ENCODE measurements at places on chromosomes 5 and 9. TPM values are rescaled to one million over a fixed set of nuclear protein-coding genes. Genes with fewer than 3 reads are reported as not detected.

DNA sequence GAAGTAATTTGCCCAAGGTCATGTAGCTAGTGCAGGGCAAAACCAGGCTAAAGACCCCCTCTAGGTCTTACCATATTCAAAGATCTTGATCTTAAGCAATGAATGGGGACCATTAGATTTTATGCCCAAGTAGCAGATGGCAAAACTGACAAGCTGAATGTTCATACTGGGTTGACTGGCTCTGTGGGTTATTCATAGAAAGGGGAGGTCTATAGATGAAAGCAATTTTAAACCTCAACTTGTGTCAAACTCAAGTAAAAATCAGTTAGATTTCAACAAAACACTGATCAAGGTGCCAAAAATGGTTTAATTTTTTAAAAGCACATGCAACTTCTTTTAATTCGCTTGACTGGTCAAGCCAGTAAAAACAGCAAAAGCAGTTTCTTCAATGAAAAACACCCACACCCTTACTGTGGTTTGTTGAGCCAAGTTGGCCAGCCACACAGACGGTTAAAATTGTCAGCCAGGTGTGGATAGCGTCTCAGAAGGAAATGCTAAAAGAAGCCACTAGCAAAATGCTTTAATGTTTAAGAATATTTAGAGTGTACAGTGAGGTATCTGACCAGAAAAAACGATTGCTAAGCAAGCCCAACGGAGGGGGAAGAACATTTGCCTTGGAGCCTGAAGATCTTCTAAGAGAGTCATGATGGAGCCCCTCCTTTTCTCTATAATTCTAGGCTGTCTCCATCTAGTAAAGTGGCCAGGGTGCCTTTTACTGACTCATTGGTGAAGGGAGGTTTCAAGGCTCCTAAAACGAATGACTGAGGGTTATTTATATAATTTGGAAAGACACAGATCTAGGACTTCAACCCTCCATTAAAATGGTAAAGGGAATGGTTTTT, 539.6 kb upstream of the CLINT1 start:
- no peak for DNase-seq

ZNF618 gene
- 29.7 TPM for polyA plus RNA-seq

PCDHGA12 gene
- polyA plus RNA-seq: 3.0 TPM

- DNase-seq: no peak
Observed at GRCh38 chr5:93054424-93055163, 526.4 kb downstream of the NR2F1-AS1 start.

- no peak for DNase-seq
Observed at GRCh38 chr5:77065256-77065655, 21.8 kb downstream of the ZBED3 start.

GRCh38 chr9:35357826-35358225, 132.1 kb upstream of the RUSC2 start:
- DNase-seq: no peak

BAAT gene
- polyA plus RNA-seq: 0.99 TPM

DNA sequence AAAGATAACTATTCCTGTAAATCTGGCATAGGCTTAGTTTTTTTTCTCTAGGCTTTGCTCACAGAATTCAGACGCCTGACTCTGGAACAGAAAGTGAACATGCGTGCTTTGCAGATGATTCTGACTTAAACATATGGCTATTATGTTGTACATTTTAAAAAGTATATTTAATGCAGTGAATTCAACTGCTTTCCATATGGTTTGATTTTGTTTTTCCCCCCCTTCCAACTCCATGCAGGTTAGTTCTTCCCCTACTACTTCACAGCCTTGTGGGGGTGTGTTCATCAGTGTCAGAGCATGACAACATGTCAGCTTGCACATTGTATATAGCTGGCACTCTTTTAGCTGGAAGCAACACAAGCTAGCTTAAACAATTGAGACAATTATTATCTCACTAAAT, 226.8 kb downstream of the TMEM167A start:
- peak; percentile 75 for DNase-seq

CARD6 gene
- 6.7 TPM for polyA plus RNA-seq

WWC1 gene
- 91.8 TPM for polyA plus RNA-seq

- DNase-seq: no peak
Observed at GRCh38 chr5:153775923-153776322, 262.8 kb downstream of the FAM114A2 start.

GRCh38 chr9:81826517-81826906, 101.7 kb upstream of the SPATA31D4 start:
- DNase-seq: peak; percentile 97

GRCh38 chr9:113618836-113619490, 155.4 kb downstream of the RGS3 start:
- DNase-seq: no peak

ANKRD31 gene
- 0.51 TPM for polyA plus RNA-seq

TAF11L10 gene
- not detected for polyA plus RNA-seq

GRCh38 chr9:95316794-95317118, 753 bp downstream of the FANCC start:
- DNase-seq: no peak

- DNase-seq: no peak
Observed at GRCh38 chr5:10335711-10336470, 17.6 kb upstream of the MARCHF6 start.

DNA sequence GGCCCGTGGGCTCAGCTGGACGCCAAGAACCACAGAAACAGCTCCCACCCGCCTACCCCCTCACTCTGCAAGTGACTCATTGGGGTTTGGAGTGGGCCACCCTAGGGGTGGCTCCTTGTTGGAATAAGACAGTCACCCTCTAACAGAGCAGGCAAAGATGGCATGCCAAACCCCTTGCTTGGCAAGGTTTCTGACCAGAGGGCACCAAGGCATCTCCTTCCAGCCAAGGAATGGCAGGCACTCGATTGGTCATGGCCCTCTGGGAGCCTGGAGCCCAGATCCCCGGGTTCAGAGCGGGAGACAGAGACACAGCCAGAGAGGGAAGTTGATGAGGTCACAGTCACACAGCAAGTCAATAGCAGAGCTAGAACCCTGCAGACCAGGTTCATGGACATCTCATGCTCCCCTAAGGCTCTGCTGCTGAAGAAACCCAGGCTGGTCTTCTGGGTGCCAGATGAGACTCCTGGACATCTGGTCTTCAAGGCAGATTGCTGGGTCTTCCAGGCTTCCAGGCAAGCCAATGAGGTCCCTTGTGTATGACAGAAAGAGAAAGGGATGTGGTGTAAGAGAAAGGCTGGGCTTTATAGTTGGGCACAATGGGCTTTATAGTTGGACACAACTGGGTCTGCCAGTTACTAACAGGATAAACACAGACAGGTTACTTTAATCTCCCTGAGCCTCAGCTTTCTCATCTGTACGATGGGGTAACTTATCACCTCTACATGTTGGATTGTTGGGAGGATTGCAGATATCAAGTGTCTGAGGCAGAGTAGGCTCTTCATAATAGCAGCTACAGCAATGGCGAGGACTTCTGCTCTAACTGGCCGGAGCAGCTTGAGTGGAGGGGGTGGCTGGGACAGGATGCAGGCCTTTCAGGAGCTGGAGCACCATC, 23.3 kb upstream of the KIF12 start:
- DNase-seq: no peak

QRFP gene
- polyA plus RNA-seq: 0.25 TPM

POU5F2 gene
- not detected for polyA plus RNA-seq

ADGRD2 gene
- polyA plus RNA-seq: 0.08 TPM

GRCh38 chr5:110262749-110263148, 463.7 kb downstream of the TMEM232 start:
- no peak for DNase-seq

DNA sequence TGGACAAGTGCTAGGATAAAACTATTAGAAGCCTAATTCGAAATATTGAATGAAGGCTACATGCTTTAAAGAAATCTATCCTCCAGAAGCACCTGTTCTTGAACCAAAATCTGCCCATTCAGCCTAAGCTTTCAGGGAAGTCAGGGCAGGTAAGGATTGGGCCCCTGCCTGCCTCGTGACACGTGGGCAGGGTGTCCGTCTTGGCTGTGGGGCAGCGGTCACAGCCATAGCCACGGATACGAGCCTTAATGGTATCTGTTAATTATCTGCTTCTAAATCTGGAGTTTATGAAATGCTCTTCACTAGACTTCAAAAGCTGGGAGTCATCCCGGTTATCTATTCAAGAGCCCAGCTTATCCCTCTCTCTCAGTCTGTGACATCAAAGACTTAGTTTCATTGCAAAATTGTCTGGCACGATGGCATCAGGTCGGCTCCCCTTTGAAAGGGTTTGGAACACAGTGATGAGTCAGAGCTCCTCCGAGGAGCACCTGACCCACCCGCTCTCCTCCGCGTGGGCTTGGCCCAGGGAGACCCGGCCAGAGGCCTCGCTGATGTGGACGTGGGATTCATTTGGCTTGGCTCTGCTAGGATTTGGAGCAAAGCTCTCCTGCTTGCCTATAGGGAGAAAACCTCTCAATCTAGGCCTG, 135.9 kb downstream of the MACROH2A1 start:
- DNase-seq: no peak

DNA sequence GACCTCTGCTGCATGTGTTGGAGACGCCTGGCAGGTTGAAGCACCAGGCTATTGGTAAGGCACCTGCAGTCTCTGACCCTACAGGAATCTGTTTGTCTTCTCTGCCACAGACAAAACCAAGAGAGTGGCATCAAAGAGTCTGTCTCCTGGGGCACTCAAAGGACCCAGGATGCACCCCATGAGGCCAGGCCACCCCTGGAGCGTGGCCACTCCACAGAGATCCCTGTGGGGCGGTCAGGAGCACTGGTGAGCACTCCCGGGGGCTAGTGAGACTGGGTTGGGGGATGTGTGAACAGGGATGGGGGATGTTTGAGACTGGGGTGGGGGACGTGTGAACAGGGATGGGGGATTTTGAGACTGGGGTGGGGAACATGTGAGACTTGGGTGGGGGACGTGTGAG, 240.3 kb downstream of the CACNA1B start:
- no peak for DNase-seq

NME5 gene
- 11.5 TPM for polyA plus RNA-seq

LVRN gene
- polyA plus RNA-seq: 1.2 TPM

DNA sequence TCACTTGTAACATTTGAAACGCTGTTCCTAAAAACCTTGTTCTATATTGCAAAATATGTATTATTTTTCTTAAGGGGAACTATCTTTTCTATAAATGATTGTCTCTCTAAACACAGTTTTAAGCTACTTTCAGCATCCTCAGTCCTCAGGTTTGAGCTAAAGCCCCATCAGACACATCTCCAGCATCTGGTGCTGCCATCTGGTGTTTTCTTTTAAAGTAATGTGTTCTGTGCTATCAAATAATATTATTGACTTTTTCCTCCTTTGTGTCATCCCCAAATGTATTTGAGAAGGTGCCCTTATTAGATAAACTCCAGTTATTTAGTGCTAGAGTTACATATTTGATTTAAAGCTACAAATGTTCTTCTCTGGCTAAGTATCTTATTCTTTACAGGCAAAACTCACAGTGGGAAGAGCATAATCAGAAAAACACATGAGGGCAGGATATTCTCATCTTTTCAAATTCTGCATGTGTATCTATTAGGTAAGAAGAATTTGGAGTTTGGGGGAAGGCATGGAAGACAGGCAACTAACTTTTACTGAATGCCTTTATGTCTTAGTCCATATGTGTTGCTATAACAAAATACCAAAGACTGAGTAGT, 27.5 kb downstream of the ZNF474 start:
- DNase-seq: no peak

- no peak for DNase-seq
Observed at GRCh38 chr9:124198331-124198730, 59.4 kb upstream of the NEK6 start.

NEURL1B gene
- polyA plus RNA-seq: 22.2 TPM

GRCh38 chr5:82356021-82356420, 77.9 kb upstream of the RPS23 start:
- DNase-seq: no peak

IFNK gene
- polyA plus RNA-seq: not detected

DNA sequence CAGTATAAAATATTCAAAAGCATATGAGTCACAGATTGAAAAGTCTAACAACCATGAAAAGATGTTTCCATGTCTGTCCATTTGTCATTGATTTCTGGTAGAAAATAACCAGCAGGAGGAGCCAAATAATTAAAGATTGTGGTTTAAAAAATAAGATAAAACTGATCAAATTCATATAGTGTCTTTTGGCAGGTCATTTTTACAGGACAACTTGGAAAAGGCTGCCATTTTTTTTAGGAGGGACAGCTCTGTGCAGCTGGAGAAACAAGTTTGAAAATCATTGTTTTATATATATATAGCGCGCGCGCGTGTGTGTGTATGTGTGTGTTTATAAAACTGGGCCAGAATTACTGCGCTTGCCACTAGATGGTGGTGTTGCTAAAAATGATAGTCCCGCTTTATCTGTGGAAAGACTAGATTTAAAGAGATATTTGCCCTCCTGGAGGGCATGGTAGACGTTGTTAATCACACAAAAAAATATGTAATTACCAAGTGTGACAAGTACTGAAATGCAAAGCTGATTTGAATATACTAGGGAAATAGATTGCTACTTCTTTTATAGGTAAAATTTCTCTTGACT, 1.3 kb upstream of the TRMO start:
- peak; percentile 70 for DNase-seq

- no peak for DNase-seq
Observed at GRCh38 chr5:43353668-43354067, 40.5 kb upstream of the HMGCS1 start.

DNA sequence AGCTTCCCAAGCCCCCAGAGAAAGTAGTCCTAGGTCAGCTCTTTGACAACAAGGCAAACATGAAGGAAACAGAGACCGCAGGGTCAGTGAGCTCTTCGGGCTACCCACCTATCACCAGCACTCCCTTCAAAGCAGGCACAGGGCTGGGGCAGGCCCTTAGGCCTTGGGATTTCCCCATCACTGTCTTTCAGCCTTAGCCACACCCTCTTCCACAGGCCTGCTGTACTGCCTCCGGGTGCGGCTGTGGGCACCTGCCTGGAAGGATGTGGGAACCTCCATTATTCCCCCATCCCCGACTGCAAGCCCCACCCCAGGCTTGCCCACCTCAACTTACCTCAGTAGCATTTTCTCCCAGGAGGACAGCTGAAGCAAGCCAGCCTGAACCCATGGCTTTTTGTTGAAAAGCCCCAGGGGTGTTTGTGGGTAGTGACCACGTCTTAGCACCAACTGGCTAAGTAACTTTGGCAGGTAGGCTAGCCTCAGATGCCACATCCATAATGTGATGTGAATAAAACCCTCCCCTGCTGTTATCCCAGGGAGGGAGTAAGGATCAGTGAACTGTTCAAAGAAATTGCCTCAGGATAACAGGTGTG, 100.2 kb downstream of the PIK3R1 start:
- DNase-seq: no peak

DNA sequence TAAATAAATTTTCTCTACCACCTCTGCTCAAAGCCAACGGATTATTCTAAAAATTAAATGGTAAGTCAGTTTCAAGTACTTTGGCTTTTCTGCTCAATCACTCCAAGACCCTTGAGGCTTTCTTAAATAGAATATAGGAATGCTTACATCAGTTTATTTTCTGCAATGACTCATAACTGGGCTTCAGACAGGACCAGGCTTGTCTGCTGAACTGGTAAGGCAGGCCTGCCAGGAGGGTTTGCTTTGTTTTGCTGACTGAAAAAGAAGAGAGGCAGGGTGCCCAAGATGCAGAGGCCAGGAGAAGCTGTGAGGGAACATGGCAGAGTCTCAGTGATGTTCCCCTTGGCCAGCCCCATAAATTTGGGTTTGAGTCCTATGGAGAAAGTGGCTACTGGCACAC, 60.3 kb upstream of the EPB41L4A start:
- DNase-seq: no peak

- DNase-seq: no peak
Observed at GRCh38 chr9:114037961-114038723, 40.0 kb downstream of the AMBP start.

Measured in right lung (tissue), 10 donors.